ENCODE measurements at places on chromosomes 7 and 10.

DNA sequence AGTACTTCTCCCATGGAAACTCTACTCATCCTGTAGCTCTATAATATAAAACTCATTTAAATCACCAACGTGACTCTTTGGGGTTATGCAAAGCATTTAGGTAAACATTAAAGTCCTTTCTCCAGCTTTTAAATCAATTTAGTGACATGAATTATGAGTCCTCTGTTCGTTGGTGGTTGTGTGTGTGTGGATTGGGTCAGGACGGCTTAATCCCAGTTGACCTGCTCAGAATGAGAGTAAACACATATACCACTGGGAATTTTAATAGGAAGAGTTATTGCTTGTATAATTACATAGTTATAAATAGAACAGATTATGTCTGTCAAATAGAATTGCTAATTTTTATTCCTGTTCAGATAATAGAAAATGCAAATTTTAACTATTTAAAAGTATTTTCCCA, 30.7 kb upstream of the ADCY1 start:
- DNase-seq, result no peak

GRCh38 chr10:59560990-59561389, 148.7 kb downstream of the SLC16A9 start:
- no peak for DNase-seq

DNA sequence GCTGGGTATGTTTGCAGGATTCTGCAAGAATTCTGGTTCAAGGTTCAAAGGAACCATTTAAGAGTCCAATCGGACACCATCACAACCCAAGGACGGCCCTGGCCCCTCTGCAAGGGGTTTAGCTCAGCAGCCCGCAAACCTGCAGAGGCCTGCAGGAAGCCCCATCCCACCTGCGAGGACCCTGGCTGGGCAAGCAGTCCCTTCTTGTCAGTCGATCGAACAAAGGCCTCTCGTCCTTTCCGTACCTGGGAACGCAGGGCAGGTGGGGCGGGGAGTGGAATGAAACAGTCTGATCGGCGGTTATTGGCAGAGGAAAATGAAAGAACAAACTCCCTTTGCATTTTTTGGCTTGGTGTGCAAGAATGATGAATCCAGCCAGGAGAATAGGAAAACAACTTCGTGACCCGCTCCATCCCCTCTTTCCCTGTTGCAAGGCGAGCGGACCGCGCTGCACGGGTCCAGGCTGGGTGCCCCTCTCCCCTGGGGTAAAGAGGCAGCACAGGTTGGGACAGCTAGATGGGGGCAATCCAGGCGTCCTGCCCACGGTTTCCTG, 73.7 kb downstream of the INSIG1 start:
- no peak for DNase-seq

GRCh38 chr10:725786-726185, 36.3 kb upstream of the DIP2C start:
- DNase-seq, result no peak

GRCh38 chr10:78955206-78955605, 113.6 kb upstream of the ZMIZ1 start:
- no peak for DNase-seq

DNA sequence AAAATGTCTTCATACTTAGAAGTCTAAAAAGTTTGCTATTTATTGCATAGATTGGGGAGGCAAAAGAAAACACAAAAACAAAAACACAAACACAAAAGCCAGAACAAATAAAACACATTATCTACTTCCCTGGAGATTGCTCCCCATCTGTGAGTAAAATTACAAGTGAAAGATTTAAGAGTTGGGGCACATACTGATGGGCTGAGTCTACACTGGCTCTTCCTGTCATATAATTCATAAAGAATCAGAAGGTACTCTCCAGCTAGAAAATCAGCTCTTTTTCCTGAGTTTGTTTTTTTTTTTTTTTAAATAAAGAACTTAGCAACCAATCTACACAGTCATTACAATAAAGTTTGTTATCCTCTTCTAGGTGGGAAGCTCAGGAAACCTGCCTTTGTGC, 192.4 kb upstream of the LRRN3 start:
- DNase-seq, result no peak

GRCh38 chr10:93512565-93512964, 16.2 kb downstream of the CEP55 start:
- peak; percentile 36 for DNase-seq

GRCh38 chr7:117562759-117563158, 82.9 kb downstream of the CFTR start:
- peak; percentile 3 for DNase-seq

- peak; percentile 49 for DNase-seq
These were observed 162.9 kb downstream of the ZNF33B start for GRCh38 chr10:42475168-42476098.

GRCh38 chr10:52212062-52212461, 102.0 kb upstream of the DKK1 start:
- DNase-seq, result no peak

DNA sequence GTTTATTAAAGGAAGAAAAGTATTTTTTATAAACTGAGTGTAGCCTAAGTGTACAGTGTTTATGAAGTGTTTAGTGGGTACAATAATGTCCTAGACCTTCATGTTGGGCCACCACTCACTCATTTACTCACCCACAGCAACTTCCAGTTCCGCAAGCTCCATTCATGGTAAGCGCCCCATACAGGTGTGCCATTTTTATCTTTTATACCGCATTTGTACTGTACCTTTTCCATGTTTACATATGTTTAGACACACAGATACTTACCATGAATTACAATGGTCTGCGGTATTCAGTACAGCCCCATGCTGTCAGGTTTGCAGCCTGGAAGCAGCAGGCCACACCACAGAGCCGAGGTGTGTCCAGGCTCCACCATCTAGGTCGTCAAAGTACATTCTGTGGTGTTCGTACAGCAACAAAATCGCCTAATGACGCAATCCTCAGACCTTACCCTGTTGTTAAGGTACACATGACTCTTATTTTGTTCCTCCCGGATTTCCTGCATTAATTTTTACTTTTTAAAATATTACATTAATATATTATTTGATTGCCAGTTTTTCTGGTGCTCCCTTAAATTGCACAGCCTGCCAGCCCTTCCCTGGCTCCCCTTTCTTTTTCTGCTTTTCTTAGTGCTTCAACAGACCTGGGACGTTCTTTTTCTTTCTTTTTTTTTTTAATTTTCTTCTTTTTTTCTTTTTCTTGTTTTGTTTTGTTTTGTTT, 881 bp upstream of the SSBP1 start:
- DNase-seq, result peak; percentile 23

- DNase-seq, result no peak
These were observed 626 bp downstream of the ZNF804B start for GRCh38 chr7:88760136-88760515.

DNA sequence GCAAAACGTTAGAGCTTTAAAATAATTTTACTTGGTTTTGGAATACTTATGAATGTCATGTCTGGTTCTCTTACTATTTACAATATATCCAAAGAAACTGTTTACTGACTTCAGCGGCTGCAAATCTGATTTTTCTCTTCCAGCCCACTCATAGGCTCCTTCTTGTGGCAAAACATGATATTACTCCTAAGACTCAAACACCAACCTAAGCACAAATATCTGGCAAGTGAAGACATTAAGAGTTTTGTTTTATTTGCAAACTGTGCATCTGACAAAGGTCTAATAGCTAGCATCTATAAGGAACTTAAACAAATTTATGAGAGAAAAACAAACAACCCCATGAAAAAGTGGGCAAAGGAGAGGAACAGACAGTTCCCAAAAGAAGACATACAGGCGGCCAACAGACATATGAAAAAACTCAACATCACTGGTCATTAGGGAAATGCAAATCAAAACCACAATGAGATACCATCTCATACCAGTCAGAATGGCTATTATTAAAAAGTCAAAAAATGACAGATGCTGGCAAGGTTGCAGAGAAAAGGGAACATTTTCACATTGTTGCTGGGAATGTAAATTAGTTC, 20.3 kb upstream of the GJC3 start:
- DNase-seq, result peak; percentile 40

- peak; percentile 89 for DNase-seq
These were observed 2.8 kb upstream of the PPP1R3C start for GRCh38 chr10:91635401-91636400.

DNA sequence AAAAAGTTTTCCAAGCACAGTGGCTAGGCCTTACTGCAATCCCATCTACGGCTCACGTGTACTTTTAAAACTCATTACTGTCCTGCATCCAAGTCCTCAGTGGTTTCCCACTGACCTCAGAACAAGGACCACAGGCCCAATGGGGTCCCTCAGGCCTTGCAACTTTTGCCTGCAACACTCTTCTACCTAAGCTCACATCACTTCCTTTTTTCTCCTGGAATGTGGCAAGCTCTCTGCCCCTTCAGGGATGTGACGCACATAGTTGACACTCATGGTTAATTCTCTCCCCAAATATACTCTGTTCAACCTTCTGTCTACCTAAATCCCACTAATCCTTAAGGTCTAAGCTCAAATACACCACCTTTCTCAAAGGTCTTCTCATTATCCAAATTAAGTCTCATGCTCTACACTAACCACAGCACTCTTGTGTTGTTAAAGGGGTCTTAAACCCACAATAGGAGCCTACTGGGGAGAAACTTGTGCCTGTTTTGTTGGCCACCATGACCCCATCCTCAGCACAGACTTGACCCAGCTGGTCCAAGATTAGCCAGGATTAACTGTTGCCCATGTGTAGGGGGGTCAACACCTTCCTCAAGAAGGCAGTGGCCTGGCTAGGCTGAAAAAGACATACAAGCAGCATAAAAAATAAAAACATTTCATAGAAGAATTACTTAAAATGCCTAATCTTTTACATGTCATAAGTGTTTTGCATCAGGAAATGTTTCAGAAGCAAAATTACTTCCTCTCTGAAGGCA, 15.2 kb downstream of the HNRNPF start:
- no peak for DNase-seq

Measured in fibroblast of pulmonary artery (primary cell).